ENCODE measurements at places on chromosomes 4 and X.

DNA sequence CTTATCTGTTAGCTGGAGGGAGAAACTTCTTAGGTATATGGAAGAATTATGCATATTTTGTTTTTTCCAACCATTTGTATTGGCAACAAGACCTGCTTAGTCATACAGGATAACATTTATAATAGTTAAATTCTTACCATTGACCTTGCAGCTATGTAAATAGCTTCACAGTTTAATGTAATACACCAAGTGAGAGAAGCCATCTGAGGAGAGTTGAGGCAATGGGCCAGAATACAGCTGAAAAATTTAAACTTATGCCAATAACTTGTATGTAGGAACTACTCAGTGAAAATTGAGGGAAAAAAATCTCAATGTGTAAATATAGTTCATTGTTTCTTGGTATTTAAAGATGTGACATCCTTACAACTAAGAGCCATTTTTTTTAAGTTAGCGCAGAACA is 273.5 kb downstream of the DACH2 start:
- no peak for DNase-seq

GRCh38 chr4:126630230-126630629 is 1002.5 kb upstream of the INTU start:
- DNase-seq = no peak

DNA sequence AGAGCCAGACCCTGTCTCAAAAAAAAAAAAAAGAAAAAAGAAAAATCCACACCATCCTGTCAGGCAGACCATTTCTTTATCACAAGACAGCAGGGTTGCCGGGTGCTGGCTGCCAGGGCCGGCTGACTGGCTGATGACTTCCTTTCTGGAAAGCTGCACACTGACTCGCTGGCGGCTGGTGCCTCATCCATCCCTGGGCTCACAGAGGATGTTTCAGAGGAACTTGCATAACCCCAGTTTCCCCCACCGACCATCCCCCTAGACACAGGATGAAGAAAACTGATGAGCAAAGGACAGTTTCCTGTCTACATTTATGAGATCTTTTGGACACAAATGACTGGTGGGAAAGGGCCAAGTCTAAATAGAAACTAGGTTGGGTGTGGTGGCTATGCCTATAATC is 14.1 kb downstream of the HPSE start:
- no peak for DNase-seq

- no peak for DNase-seq
These were observed 22.3 kb downstream of the UGT2A2 start for GRCh38 chr4:69617083-69617694.

GRCh38 chr4:27835851-27836250 is 975.2 kb downstream of the STIM2 start:
- DNase-seq = no peak

DNA sequence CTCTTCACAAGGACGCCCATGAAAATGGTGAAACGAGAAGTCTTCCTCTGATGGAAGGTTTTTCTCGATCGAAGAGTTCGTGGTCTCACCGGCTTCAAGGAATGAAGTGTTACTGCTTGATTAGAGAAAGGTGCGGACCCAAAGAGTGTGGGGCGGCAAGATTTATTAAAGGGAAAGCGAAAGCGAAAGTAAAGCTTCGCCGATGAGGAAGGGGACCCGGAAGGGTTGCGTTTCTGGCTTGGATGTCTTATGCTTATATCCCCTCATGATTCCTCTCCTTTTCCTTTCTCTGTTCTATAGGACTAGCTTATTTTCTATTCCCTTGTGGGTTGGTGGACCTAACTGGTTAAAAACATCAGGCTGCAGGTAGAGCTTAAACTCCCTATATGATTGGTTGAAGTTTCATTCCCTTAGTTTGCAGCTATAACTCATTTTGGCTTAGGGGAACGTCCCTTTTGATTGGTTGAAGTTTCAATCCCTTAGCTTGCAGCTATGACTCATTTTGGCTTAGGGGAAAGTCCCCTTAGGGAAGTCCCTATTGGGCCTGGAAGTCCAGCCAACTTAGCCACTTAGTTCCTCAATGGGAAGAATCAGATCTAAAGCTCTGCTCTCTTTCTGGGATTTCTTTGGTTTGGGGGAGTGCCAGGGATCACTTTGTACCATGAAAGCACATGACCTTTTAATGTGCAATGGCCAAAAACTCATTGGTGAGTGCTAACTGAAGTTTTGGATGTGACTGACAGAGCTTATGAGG is 1025.0 kb upstream of the PCDH10 start:
- no peak for DNase-seq

GRCh38 chr4:123556526-123556925 is 159.9 kb downstream of the SPRY1 start:
- no peak for DNase-seq

GRCh38 chrX:10636337-10636736 is 16.0 kb upstream of the MID1 start:
- no peak for DNase-seq

- DNase-seq = no peak
These were observed 14.5 kb downstream of the ARHGAP24 start for GRCh38 chr4:85489273-85489981.

- no peak for DNase-seq
These were observed 78.6 kb upstream of the FAM9A start for GRCh38 chrX:8879750-8880149.

DNA sequence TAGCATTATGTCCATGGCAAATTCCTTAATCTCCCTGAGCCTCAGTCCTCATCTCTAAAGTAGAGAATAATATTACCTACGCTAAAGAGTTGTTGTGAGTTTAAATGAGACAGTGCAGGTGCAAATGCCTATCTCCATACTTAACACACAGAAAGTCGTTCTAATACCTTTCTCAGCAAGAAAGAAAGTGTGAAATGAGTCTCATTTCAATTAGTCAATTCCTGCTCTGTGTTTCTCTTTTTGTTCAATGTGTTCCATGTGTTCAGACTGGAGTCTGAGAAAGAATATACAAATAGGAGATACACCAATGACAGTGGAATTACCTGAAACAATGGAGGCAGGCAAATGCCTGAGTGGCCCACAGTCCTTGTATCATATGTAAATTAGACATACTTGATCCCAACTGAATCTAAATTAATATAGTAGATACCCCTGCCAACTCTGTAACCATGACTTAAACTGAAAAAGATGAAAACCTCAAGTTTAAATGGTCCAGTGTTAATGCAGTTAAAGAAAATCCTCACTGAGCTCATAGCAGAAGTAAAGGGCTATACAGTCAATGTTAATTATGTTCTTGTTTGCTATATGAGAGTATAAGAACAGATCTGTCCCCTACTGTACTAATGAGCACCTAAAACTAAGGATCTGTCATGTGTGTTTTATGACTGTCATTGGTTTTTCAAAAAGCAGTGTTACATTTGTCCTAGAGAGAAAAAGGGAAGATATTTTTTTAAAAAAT is 68.2 kb downstream of the GPC3 start:
- DNase-seq = no peak

DNA sequence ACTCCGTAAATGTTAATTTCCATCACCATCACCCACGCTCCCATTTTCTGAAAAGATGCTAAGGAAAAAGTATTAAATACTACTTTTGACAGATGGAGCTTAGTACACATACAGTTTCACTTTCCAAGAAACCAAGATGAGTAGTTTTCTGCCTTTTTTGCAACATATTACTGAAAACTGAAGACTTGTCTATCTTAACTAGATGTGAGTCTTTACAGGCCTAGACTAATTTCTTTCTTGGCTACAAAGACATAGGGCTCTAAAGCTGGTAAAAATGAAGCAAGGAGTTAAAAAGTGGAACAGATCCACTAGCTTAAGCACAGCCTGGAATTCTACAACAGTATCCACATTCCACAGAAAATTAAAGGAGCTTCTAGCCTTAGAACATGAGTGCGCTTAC is 68.2 kb downstream of the ATP11C start:
- no peak for DNase-seq

- DNase-seq = no peak
These were observed 59.6 kb upstream of the DUSP21 start for GRCh38 chrX:44784241-44784640.

DNA sequence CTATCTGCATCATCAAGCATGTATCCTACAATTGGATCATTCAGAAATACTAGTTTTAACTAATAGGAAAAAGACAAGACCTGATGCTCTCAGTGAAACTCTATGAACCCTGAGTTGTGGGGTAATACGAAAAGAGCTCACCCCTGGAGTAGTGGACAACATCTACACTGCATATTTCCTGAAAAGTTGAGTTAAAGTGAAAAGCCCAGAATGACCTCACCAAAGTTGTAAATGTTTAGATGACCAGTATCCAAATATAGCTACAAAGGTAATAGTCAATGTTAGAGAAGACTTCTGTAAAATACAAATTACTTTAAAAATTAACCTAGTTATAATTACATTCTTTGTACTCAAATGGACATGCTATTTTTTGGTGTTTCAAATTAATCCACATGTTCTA is 52.8 kb upstream of the SRPX start:
- DNase-seq = no peak

DNA sequence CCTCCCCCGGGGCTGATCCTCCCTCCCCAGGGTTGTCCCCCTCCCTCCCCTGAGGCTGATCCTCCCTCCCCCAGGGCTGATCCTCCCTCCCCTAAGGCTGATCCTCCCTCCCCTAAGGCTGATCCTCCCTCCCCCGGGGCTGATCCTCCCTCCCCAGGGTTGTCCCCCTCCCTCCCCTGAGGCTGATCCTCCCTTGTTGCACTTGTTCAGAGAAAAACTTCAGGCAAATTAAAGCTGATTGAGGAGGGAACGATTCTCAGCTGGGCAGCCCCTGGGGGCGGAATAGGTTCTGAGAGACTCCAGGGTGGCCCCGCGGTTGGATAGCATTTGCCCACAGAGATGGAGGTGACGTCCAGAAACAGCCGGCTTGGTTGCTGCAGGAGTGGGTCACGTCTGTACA is 110.7 kb upstream of the ADRA2C start:
- no peak for DNase-seq

GRCh38 chr4:51885363-51885762 is 42.4 kb downstream of the DCUN1D4 start:
- DNase-seq = no peak

DNA sequence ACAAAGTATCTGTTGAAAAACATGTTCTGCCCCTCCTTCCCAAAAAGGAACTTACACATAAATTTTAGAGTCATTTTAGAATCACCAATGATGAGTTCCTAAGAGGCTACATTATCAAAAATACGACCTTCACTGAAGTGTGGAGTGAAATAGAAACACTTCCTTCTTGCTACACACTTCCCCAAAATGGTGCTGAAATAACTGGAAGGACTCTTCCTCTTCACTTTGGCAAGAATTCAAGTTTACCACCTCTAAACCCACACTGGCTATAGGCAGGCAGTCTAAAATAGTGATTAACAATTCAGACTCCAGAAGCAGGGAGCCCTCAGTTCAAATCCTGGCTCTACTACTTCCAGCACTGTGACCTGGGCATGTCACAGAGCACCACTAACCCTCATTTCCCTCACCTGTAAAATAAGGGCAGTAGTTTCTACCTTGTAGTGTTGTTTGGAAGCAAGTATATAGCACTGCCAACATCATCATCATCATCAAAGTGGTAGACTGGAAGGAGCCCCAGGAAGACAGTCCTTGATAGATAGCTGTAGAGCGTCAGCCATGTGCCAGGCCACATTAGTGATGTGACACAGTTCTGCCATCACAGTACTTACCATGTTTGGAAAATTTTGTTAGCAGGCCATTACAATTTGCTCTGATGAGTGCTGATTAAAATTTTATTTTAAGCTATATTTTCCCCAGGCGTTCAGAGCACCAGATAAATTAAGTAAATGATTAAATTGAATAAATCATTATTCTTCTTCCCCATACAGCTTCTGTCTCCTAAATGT is 103.3 kb downstream of the PARM1 start:
- DNase-seq = no peak

GRCh38 chr4:175146799-175147198 is 228.6 kb downstream of the ADAM29 start:
- no peak for DNase-seq

GRCh38 chrX:111100191-111100590 is 4.2 kb downstream of the PAK3 start:
- no peak for DNase-seq

- no peak for DNase-seq
These were observed 43.1 kb upstream of the RPS6KA3 start for GRCh38 chrX:20309806-20310205.

Data from stimulated activated CD8-positive, alpha-beta memory T cell treated with anti-CD3 and anti-CD28 coated beads, Interleukin-7, amount 100 ng/mL, for 1 hour (primary cell).